Stimulated activated CD8-positive, alpha-beta memory T cell treated with anti-CD3 and anti-CD28 coated beads, Interleukin-7, amount 100 ng/mL, for 24 hours (primary cell): ENCODE measurements at places on chromosomes 1 and 21.

- no peak for DNase-seq
These were observed 23.2 kb downstream of the RUNX3 start for GRCh38 chr1:24906760-24907490.

DNA sequence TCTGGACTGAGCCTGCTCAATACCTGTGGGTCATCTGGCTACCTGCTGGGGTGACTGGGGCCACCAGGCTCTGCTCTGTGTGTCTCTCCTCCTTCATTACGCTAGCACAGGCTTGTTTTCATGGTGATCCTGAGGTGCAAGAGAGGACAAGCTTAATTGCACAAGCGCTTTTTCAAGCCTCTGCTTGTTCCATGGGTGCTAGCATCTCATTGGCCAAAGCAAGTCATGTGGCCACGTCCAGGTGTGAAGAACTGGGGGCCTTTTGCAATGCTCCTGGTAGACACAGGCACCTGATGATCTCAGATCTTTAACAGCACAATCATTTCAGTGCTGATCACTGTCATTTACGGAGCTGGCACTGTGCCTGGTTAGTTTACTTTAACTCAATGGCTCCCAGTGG, 114.6 kb downstream of the KAZN start:
- no peak for DNase-seq

- DNase-seq = no peak
These were observed 11.6 kb downstream of the BSND start for GRCh38 chr1:55010194-55010886.

- no peak for DNase-seq
These were observed 1.6 kb upstream of the KCND3 start for GRCh38 chr1:111990878-111991718.

- no peak for DNase-seq
These were observed 174.8 kb downstream of the PLPP3 start for GRCh38 chr1:56404561-56405030.

- no peak for DNase-seq
These were observed 17.6 kb upstream of the ARF1 start for GRCh38 chr1:228064741-228065542.

- no peak for DNase-seq
These were observed 46.7 kb downstream of the CAPZB start for GRCh38 chr1:19438516-19439195.

DNA sequence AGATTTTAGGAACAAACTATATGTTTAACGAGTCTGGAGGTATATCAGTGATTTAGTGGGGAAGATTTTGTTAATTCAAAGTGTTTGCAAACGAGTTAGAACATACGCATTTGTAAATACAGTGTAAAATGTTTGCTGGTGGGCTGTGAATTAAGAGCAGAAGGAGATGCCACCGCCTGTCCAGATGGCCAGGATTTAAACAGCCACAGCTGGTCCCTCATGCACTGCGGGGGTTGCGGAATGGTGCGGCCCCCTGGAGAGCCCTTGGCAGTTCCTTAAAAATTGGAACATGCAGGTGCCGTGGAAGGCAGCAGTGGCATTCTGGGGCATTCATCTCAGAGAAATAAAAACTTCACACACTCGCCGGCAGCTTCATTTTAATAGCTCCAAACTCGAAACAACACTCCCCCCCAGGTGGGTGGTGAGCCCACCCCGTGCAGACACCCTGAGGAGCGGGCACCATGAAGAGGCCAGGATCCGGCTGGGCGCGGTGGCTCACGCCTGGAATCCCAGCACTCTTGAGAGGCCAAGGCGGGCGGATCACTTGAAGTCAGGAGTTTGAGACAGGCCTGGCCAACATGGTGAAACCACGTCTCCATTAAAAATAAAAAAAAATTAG, 3.5 kb upstream of the C1orf159 start:
- DNase-seq = no peak

DNA sequence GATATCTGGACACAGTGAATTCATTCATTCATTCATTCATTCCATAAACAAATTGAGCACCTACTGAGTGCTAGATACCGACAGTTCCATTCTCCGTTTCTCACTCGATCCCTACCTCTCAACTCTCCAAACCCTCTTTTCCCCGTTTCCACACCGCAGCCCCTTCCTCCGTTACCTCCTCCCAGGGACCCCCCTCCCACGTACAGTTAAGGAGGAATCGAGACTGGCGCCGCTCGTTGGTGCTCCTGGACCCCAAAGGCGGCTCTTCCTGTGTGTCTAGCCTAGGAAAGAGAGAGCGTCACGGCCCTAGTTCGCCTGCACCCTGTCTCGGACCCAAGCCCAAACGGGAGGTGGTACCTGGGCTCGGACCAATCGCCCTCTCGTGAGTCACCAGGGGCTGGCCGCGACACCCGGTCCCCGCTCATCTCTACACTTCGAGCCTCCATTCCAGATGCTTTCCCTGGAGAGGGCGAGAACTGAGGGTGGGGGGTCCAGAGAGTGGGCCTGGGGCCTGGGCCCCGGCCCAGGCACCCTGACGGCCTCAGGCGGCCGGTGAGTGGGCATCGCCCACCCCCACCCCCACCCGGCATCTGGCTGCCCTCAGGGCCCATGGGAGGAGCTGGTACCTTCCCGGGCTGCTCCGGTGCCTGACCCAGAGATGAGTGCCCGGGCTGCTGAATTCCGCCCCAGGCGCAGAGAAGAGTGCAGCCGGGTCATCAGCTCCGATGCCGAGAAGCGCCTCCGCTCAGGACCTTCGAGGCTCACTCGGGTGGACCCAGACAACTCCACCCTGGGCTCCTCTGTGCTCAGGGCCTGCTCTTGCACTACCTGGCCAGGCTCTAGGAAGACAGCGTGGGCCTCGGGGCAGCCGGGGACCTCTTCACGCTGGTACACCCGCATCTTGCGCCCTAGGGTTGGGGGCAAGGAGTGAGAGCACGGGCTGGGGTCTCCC, 4.9 kb downstream of the ARHGEF19 start:
- no peak for DNase-seq

GRCh38 chr1:209539576-209539975, 43.9 kb upstream of the CAMK1G start:
- no peak for DNase-seq

DNA sequence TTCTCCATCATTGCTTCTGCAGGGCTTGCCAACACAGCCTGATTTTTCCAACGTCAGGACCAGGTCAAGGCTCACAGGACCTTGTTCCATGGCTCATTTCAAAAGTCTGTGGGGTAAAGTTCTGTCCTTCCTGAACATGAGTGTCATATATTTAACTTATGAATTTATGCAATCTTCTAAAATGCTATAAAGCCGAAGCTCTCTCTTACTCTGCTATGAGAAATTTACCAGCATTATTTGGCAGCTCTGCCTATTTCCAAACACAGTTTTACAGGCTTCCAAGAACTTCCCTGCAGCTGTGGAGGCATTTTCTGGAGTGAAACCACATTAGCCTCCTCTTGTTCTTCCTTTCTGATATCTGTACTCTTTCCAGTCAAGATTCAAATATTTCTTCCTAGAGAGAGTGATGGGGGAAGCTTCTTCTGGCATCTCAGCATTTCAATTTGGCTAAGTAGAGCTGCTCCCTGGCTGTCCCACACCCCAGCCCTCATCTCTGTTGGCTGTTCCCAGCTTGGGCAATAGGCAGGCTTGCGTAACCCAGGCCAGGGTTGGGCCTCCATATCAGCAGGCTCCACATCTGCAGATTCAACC, 15.6 kb upstream of the HMGCS2 start:
- DNase-seq = no peak

GRCh38 chr1:38950553-38950952, 8.9 kb upstream of the RHBDL2 start:
- no peak for DNase-seq

- DNase-seq = no peak
These were observed 1.2 kb upstream of the LPGAT1 start for GRCh38 chr1:211831558-211832323.

GRCh38 chr1:199269241-199269640, 630.4 kb downstream of the PTPRC start:
- no peak for DNase-seq

GRCh38 chr21:42093991-42094421, 22.9 kb downstream of the UMODL1 start:
- no peak for DNase-seq

DNA sequence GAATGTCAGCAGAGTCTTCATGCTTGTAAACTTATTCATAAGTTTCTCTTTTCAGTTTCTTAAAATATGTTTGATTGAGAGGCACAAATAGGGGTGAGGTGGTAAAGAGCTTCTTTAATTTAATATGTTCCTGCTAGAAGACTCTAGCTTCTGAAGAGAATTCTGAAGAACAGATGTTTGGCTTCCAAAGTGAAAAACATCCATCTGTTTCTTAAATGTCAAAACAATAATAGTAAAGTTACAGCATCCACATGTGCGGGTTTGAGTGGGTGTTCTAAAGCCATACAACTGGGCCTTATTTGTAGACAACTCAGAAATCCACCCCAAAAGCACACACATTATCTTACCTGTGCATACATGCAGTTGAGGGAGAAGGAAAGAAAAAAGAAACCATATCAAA, 144.0 kb upstream of the ADGRL4 start:
- DNase-seq = no peak

DNA sequence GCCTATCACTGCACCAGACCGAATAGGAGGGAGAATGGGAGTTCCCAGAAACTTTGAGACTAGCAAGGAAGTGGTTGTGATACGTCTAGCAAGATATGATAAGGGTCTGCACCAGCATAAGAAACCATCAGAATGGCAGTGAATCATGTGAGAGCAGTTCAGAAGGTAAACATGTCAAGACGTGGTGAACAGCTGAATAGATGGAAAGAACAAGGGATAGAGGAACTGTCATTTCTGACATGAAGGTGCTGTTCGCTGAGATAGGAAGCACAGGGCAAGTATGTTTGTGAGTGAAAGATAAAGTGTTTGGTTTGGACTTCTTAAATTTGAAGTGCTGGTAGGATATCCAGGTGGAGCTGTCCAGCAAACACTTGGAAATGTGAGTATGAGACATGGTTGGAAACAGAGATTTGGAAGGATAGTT, 1.1 kb upstream of the AGO1 start:
- no peak for DNase-seq

DNA sequence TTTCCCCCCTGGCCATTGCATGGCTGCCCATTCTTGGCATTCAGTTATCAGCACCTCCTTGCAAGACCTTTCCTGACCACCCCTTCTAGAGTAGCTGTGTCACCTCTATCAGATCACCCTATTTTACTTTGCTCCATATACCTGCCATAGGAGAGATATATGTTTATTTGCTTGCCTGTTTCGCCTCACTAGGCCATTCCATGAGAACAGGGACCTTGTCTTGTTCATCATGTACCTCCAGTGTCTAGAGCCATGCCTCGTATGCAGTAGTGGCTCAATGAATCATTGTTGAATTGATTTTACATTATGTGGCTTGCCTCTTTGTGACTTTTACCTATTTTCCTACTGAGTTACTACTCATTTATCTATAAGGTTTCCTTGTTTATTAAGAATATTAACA, 26.4 kb upstream of the PADI2 start:
- DNase-seq = no peak

- DNase-seq = no peak
These were observed at the start of gene CAMK1G for GRCh38 chr1:209583408-209583807. Gene CAMK1G (plus strand): TSS chr1:209583714. CDS start chr1:209594984, 11,270 bp downstream.

DNA sequence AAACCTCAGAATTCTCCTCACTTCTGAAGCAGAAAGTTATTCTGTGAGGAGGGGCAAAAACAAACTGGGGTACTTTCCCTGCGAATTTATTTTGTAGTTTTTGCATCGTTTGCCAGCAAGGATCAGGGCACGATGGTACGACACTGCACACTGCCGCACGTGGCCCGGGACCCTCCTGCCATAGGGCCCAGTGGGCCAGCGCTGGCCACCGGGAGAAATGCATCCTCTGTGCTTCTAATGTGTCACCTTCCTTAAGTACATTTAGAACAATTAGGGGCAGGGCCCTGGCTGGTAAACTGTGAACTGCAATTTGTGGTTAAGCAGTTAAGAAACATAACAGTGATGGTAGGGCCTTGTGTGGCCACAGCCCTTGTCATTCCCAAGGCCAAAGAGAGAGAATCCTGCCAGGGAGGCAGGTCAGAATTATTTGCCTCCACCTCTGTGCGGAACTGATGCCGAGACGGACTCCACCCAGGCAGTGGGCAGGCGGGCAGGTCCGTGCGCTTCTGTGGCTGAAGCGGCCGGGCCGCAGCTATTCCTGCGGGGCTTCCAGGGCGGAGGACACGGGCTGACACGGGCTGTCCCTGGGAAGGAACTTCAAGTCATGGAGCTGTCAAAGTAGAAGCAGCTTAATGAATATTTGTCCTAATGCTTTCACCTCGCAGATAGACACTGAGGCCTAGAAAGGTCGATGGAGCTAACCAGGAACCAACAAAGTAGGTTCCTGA, 12.5 kb downstream of the GPR137B start:
- DNase-seq = no peak

DNA sequence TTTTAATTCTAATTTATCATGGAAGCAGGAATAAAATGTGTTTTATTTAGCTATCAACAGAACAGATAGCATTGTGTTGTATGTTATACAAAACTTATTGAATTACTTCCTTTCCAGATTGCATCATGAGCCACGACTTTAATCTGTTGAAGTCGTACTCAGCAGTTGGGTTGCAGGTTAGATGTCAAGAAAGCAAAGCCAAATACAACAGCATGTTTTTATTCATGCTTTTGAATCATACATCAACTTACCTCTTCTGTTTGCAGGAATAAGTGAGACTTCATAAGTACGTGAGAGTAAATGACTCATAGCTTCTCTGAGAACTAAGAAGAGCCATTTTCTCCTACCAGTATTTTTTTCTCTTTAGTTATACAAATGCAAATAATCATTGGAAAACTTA, 110.8 kb upstream of the ADGRL4 start:
- no peak for DNase-seq

DNA sequence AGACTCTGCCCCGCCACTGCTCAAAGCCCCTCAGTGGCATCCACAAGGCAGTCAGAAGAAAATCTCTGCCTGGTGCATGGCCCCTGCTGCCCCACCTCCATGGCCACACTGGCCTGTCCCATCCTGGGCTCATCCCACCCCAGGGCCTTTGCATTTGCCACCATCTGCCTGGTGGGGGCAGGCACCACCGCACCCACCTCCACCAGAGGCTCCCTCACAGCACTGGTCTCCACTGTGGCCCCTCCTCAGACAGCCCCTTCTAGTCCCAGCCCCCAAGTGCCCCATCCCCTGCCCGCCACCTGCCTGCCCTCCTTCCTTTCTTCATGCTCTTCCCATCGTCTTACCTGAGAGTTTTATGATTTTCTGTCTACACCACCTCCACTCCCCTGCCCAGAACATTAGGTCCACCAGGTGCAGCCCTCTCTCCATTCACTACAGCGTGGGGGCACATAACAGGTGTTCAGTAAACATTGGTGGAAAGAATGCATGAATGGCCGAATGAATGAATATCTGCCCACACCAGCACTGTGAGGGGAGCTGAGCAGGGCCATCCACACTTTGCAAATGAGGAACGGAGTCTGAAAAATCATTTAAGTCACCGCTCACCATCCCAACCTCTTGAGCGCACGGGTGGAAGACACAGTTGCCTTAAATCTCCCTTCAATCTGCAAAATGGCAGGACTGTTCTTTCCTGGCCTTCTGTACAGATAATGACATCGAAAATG, 2.1 kb downstream of the PRDM15 start:
- no peak for DNase-seq

- no peak for DNase-seq
These were observed 38.5 kb upstream of the LAX1 start for GRCh38 chr1:203726417-203726867.

- DNase-seq = no peak
These were observed 58.1 kb upstream of the ADAMTS5 start for GRCh38 chr21:27024971-27025370.

GRCh38 chr1:17438318-17439249, 893 bp downstream of the RCC2 start:
- peak; percentile 60 for DNase-seq

- no peak for DNase-seq
These were observed 47.5 kb upstream of the IPO9 start for GRCh38 chr1:201781437-201781836.
